Stimulated activated CD8-positive, alpha-beta memory T cell treated with anti-CD3 and anti-CD28 coated beads, Interleukin-15, amount 100 ng/mL, for 48 hours (primary cell): ENCODE measurements at places on chromosomes 5 and 9.

DNA sequence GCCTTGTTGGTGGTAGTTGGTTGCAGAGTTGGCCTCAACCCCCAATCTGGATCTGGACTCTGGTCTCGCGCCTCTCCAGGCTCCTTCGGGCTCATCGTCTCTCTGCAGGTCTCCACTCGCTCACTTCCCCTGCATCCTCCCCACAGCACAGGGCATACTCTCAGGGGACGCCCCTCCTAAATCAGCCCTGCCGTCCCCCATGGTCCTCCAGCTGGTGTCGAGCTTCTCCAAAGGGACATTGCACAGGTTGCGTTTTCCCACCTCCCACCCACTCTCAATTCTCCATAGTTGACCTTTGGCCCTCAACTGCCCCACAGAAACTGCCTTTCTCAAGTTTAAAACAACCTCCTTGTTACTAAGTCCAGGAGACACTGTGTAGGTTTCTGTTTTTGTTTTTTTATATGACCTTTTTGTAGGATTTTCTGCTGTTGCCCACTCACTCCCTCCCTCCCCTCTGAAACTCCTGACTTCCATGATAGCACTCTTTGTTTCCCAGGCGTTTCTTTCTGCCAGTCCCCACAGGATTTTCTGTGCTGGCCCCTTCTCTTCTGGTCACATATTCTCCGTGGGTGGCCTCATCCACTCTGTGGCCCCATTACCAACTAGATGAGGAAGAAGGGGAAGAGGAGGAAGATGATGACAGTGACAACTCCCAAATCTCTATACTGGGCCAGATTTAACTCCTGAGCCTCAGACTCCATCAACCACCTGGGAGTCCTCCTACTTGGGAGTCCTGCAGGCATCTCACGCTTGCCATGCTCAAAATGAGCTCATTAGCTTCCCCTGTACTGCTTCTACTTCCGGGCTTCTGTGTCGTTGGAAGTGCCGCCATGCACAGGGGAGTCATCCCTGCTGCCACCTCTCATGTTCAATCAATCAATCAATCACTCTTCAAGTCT, 50.3 kb downstream of the ALG2 start:
- no peak for DNase-seq

GRCh38 chr5:61625681-61626621, 293.9 kb downstream of the ZSWIM6 start:
- peak; percentile 30 for DNase-seq

DNA sequence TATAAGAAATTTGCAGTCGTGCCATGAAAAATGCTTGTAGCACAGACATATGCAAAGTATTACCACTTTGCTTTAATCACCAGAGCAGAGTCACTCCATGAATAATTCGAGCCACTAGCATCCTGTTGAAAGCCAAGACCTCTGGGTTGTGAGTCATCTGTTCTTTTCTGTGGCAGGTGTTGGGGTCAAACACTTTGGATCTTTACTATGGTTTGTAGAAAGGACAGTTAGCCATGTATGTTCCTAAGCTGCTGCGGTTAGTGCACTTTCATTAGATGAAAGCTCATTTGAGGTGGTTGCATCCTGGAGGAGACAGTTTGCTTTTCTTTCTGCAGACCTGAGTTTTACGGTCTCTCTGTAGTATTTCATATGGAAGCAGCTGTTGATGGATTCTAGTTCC, 223.7 kb downstream of the DMRT2 start:
- DNase-seq = no peak

DNA sequence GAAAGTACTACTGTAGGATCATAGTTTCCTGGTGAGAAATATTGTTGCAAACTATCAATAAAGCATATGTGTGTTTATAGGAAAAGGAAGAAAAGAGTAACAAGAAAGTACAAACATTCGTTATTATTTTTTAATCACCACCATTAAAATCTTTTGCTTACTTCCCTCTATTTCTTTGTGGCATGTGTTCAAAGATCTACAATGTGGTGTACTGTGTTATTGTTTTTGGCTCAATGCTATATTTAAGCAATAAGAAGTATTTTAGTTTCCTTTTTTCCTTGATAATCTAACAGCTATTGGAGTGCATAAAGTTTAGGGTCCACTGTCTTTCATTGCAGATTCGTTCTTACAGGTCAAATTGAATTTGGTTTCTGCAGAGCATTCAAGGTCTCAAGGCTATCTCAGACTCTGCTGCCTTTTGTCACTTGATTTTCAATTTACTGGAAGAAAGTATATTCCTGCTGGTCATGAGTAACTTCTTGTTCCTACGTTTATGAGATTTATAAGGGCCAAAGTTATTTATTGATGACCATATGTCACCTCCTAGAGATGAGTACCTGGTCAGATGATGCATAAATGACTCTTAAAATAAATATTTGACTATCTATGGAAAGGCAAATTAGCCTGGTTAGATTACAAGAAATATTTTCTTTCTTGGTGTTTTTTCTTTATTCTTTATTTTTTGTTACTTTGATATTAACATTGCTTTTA, 323.0 kb downstream of the TMEM167A start:
- DNase-seq = no peak

- DNase-seq = no peak
Measured at GRCh38 chr9:2693056-2693455, 24.3 kb upstream of the KCNV2 start.

GRCh38 chr5:129962506-129962905, 58.2 kb downstream of the CHSY3 start:
- DNase-seq = no peak

DNA sequence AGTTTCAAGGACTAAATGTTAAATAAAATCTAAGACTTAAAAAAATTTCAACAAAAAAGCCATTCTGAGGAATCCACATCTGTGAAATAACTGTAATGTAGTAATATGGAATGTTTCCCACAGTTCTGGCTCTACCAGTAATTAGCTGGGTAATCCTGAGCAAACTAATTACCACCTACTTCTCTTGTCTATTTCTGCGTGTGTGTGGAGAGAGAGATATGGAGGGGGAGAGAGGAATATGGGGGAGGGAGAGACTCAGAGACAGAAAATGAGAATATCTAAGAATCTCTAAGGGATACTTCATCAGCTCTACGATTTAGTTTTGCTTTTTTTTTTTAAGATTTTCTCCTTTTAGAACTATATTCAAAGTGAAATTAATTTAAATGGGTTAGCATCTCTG, 28.0 kb downstream of the TBCA start:
- no peak for DNase-seq

DNA sequence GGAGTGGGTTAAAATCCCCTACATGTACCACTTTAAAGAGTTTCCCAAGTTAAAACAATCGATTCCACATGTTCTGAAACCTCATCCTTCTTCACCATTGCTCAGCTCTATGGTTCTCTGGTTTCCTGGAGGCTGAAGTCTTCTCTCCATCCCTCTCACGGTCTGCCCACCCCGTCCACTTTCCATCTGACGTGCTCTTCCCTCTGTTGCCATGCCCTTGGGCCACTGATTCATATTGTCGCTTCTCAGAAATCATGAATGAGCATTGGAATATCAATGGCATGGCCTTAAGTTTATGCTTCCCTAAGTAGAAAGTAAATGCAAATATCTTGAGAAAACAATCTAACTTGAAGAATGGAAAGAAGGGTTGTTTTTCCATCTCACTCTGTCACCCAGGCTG, 30.9 kb downstream of the GDNF start:
- no peak for DNase-seq

GRCh38 chr9:131237291-131237690, 39.0 kb downstream of the FAM78A start:
- DNase-seq = no peak

- DNase-seq = no peak
Measured at GRCh38 chr9:138116521-138116920, 238.9 kb downstream of the CACNA1B start.

- DNase-seq = no peak
Measured at GRCh38 chr9:77505232-77505631, 142.9 kb downstream of the GNA14 start.

DNA sequence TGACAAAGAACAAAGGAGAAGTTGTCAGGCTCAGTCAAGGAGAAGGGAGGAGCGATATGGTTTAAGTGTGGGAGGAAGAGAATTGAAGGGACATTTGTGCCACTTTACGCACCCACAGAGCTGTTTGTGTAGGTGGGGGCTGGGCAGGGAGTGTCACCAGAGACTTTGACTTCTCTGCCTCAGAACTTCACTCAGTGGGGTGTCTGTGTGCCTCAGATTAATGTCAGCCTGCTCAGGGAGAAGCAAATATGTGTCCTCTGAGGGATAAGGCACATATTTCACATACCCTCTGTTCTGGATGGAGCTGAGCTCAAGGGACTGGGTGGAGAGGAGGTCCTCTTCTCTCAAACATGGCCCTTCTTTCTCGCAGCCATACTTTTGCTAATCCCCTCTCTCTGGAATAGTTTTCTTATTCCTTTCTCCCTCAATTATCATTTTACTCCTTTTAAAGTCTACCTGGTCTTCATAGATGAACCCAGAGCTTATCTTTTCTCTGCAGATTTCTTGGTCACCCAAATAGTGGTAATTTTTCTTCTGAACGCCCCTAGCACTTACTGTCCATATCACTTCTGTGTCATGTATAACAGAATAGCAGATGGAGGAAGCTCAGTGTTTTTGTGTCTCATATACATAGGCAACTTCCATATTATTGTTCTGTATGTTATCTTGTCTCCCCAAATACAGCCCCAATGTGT, 77.0 kb downstream of the IQGAP2 start:
- no peak for DNase-seq

DNA sequence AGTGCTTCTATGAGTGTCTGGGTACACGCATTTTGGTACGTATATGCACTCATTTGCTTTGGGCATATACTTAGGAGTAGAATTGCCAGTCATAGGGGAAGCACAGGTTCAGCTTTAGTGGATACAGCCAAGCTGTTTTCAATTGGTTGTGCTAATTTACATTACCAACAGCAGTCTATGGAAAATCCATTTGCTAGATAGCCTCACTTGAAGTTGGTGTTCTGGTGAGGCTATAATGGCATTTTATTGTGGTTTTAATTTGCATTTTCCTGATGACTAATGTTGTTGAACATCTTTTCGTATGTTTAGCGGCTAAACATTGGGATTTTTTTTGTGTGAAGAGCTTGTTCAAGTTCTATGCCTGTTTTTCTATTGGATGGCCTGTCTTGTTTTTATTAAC, 76.8 kb upstream of the ANKH start:
- no peak for DNase-seq

DNA sequence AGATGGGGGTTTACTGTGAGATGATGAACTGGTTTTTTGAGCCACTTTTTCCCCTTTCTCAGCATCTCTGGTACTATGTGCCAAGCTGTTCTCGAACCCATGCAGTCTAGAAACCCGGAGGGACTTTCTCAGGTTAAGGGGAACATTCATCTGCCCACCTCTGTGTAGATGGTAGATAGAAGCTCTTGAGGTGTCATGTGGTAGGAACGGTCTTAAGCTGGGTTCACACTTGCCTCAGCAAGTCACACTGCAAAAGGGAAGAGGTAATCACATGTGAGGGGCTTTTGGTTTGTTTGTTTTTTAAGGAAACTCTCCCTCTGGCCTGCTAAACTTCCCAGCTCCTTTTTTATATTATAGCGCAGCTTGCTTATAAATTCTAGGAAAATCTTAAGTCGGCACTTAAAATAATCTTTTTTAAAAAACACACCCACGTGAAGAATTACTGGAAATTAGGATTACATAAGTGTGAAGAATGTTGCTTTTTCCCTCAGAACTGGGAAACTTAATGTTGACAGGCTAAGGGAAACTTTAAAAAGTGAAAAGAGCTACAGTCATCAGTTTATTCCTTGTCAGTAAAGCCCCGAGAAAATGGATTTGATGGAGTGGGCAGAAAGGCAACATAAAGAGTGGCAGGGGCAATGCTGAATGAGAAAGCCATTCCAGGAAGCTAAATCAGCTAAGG, 430.3 kb downstream of the ARHGEF28 start:
- no peak for DNase-seq

DNA sequence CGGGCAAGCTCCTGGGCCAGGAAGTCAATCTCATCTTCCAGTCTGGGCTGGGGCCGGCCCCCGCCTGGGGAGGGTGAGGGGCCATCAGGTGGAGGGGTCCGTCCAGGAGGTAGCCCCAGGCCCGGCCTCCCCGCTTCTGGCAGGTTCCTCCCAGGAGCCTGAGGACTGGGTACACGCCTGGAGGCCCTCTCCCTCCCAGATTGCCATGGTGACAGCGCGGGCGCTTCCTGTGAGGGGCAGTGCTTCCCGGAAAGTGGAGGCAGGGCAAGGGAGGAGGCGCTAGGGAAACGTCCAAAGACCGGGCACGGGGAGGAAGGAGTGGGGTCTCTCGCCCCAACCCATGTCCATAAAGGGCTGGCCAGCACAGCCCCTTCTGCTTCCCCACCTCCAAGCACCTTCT, 4.9 kb downstream of the NPDC1 start:
- DNase-seq = no peak

GRCh38 chr9:114688909-114689610, 7.1 kb upstream of the TEX48 start:
- DNase-seq = no peak

DNA sequence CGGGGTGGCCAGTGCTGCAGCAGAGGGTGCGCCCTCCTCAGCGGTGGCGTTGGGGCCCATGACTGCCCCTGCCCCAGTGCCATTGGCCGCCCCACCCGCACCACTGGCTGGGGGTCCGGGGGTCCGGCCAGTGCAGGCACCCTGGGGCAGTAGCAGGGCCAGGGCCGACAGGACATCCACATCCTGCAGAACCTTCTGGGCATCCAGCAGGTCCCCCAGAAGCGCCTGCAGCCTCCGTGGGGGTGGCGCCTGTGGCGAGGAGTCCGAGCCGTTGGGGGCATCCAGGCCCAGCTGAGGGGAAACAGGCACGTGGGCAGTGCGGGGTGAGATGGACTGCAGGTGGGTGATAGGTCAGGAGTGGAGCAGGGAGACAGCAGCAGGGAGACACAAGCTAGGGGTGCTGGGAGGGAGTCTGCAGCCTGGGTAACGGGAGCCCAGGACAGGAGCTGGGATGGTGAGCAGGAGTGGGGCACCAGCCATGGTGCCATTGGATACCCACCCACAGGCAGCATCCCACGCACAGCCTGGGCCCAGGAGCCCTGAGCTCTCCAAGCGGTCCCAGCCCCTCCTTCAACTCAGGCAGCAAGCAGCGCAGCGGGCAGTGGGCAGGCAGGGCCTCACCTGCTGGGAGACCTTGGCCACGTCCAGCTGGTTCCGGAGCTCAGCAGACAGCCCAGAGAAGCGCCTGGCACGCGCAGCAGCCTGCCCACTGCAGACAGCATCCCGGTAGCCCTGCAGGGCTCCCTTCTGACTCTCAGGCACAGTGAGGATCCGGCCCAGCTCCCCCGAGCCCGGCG, 7.1 kb downstream of the ABCA2 start:
- no peak for DNase-seq

DNA sequence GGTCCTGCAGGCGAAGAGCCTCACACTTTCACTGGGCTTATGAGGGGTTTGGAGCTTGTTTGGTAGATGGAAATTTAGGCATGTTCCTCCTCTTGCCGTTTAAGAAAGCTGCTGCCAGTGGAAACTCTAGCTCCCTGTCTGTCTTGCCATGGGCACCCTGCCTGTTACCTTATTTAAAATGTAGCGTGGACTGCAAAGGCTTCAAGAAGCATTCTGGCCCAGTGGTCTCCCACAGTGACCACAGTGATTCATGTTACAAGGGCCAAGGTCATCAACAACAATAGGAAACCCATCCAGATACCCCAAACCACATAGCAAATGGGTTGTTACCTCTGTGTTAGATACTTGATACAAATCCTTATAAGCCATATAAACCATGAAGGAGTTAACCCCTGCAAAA, 96.6 kb downstream of the DPYSL3 start:
- no peak for DNase-seq
